Muscle of arm (tissue), 14 donors: ENCODE measurements at places on chromosomes 12 and 14.

GRCh38 chr12:29204521-29204920, 55.4 kb downstream of the FAR2 start:
- no peak for DNase-seq

DNA sequence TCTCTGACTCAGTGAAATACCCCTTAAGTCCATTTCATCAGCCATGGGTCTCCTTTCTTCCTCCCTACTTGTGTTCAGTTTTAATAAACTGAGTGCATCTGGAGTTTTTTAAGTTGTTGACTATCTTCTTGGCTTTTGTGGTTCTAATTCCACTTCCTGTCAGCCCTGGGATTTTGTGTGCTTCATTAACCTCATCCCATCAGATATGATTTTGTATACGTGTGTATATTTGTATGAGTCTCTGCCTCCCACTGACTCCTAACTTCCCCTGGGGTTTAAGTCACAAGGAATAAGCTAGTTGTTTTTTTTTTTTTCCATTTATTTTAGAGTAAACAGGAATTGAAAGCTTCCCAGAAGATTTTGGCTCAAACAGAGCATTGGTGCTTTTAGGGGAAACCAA, 62.7 kb downstream of the TTLL5 start:
- no peak for DNase-seq

DNA sequence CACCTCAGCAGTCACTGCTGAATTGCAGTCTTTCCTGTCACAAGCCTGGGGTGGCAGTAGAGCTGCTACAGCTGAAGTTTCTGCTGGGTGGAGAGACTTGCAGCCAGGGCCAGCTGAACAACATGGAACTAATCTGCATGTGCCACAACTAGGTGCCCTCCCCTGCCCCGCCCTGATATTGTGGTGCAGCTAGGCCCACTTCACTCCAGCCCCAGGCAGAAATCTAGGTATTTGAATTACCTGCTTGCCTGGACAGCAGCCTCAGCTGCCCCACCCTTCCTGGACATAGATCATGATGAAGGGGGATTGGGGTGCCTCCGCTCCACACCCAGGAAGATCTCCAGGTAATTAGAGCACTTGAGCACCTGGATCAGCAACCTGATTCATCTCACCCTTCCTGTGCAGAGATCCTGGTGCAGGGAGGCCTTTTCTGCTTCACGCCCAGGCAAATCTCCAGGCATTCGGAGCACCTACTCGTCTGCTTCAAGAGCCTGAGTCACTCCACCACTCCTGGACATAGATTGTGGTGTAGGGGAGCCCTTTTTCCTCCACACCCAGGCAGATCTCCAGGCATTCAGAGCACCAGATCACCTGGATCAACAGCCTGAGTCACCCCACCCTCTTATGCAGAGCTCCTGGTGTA, 477.0 kb downstream of the SOX5 start:
- no peak for DNase-seq

DNA sequence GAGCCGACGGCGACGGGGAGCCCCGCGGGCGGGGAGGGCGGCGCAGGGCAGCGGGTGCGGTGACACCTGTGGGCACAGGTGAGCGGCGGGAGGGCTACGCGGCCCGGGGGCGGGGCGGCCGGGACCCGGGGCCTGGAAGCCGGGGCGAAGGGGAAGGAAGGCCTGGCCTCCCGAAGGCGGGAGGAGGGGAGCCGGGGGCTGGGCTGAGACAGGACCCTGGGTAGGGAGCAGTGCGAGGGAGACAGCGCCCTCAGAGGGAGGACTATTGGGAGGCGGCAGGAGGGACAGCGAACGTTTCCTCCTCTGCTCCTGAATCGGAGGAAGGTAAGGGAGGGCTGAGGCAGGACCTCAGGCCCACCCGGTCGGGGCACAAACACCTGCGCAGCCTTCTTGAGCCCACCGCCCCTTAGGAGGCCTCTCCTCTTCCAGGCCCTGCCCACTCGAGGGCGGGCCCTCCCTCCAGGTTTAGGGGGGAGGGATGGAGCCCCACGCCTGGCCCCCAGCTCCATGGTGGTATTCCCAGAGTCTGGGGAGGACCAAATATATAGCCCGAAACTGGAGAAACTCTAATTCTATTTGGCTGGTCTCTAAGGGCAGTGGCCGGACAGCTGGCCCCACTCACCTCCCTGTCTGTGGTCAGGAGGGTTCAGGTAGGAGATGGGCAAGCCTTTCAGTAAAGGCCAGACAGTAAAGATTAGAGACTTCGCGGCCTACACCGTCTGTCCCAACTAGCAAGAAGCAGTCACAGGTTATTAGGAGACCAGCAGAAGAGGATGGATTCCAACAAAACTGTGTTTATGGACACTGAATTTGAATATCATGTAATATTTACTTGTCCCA, 509 bp downstream of the PLEKHG6 start:
- no peak for DNase-seq

DNA sequence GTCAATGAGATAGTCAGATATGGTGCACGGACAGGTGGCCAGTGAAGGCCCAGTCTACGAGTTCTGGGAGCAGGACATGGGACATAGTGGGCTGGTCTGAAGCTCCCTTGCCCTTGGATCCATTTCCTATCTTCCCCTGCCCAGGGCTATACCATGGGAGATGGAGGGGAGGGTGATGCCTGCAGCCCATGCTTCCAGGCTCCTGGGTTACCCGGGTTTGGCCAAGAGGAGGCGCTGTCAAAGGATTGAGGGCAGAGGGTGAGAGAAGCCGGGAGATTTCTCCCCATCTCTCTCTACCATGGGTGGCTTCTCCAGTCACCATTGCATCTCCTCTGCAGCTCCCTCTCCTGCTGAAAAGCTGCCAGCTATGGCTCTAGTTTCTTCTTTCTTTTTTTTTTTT, 52.8 kb upstream of the LHX5 start:
- no peak for DNase-seq

- no peak for DNase-seq
Observed at GRCh38 chr14:91253795-91254323, 9.4 kb upstream of the GPR68 start.

GRCh38 chr12:46108721-46109120, 118.3 kb upstream of the SCAF11 start:
- DNase-seq, result no peak

DNA sequence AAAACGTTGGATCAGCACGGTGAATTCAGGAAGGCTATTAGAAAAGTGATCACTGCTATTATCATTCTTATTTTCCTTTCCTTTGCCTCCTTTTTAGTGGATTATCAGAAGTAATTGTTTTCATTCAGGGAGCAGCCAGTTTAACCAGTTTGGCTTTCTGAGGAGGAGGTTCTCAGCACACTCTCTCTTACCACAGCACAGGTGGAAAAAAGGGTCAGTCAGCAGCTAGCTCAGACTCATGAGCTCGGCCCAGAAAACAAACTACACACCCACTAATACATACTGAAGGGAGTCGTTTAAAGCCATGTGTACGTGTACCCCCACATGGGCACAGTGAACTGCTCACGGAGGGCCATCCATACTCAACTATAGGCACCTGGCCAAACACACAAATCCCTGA, 23.2 kb upstream of the MAGOHB start:
- no peak for DNase-seq

- peak; percentile 76 for DNase-seq
Observed at GRCh38 chr14:24036169-24036962, 15.4 kb upstream of the CARMIL3 start.

DNA sequence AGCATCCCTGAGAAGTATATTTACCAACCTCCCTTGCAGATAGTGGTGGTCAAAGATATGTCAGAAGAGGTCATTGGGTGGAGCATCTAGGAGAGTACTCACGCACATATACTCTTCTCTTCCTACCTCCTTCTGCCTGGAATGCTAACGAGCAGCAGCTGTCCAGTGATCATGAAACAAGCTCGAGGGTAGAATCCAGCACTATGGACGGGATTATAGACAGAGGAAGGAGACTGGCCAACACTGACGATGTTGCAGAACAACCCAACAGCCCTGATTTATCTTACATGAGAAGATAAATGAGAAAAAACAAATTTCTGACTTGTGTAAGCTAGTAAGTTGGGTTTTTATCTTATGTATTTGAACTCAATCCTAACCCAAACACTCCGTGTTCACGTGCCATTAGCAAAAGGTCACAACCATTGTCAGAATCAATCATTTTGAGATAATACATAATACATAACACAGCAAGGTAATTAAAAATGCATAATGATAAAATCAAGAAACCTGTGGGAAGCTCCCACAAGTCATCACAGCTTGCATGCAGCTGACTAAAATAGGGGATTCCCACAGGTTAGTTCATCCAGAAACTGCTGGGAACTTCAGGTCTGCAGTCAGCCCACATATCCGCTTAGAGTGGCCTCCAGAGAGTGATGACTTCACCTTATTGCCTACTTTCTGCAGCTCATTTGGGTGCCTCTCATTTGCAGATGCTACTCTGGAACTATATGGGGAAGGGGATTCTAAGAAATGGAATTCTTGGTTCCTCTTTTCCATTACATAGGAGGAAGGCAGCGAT, 36.3 kb upstream of the STK38L start:
- DNase-seq, result no peak

DNA sequence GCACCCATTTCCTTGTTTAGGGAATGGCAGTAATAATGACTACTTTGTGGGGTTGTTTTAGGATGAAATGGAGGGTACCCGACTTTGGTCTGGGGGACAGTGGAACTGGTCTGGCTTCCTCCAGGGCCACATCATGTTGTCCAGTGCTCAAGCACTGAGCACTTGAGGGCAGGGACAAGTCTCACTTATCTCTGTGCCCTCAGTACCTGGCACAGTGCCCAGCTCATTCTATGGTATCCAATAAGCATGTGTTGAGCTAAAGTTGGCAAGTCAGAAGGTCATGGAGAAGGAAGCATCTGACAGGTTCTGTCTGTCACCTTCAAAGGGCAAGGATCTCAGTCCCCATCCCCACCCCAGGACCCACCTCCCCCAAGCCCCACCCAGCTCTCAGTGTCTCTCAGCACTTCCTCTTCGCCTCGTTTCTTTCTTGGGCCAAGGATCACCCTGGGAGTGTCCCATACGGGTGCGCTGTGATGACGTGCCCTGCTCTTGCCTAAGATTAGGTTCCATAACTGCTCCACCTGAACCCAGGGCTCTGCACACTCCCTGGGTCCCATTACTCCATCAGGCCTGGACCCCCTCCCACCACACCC, 24.3 kb upstream of the TMEM106C start:
- no peak for DNase-seq

GRCh38 chr14:70665448-70666360, 24.0 kb downstream of the TTC9 start:
- no peak for DNase-seq

DNA sequence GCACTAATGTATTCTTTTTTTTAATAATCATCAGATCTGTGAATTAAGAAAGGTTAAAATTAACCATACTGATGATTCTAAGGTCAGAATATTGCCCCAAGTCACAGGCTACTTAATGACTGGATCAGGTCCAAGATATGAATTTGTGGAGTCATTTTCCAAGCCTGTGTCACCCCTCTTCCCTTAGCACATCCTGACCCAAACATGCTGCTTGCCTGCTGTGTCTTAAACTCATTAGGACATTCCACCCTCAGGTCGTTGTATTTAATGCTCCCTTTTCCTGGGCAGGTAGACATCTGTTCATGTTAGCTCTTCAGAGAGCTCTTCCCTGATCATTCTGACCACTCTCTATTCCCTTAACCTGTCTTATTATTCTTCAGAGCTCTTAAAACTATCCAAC, 463.5 kb upstream of the PDE3A start:
- DNase-seq, result no peak

- no peak for DNase-seq
Observed at GRCh38 chr12:65121956-65122469, 908 bp upstream of the WIF1 start.

DNA sequence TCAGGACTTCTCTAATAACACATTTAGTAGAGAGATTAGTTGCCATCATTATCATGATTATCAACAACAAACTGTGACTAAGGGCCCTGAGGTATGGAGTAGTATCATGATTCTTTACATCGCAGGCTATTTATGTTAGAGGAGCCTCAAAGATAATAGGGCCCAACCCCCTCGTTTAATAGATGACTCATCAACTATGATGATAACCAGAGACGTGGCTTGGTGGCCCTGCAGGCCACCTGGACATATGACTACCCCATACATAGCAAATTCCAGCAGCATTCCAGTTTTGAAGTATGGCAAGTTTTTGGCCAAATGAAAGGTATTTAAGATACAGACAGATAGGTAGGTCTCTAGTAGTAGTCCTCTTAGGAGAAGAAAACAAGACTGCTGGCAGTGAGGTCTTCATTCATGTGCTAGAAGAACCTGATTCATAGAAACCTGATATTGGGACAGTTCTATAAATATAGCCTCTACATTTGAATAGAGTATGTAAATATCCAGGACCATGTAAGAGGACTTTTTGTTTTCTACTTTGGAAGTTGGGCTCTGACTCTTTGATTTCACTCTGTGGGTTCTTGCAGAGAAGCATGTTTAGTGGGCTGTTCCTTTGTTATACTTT, 5.6 kb downstream of the RIC8B start:
- DNase-seq, result no peak

GRCh38 chr12:22598763-22599161, 26.2 kb upstream of the ETNK1 start:
- no peak for DNase-seq

- no peak for DNase-seq
Observed at GRCh38 chr12:117994551-117995438, 21.7 kb upstream of the RFC5 start.

- DNase-seq, result no peak
Observed at GRCh38 chr14:99267837-99268781, 3.9 kb downstream of the BCL11B start.

DNA sequence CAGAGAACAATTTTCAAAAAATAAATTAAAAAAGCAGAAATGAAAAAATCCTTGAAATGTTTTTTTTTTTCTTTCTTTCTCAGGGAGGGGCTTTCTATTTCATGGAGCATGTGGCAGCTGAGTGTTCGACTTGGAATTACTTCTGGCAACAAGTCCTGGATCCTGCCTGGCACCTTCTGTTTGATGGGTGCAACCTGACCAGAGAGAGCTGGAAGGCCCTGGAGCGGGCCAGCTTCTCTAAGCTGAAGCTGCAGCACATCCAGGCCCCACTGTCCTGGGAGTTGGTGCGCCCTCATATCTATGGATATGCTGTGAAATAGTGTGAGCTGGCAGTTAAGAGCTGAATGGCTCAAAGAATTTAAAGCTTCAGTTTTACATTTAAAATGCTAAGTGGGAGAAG, 22.5 kb upstream of the HIGD1C start:
- no peak for DNase-seq

- no peak for DNase-seq
Observed at GRCh38 chr12:101599771-101600484, 5.2 kb downstream of the MYBPC1 start.

DNA sequence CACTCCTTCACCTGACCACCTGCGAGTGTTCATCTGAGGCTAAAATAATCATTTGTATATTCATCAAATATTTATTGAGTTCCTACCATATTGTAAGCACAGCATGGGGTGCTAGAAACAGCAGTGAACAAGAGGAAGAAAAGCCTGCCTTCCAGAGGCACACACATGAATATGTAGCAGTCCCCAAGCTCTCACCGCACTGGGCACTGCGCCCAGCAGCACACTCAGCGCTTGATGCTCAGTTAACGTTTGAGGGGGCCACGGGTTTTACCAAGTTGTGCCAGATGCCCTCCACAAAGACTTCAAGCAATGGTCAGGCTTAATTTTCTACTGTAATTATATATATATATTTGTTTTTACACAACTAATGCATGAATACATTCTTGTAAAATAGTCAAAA, 52.0 kb downstream of the HELB start:
- DNase-seq, result no peak
